ENCODE measurements at places on chromosomes 4 and X.

- peak; percentile 1 for DNase-seq
These were observed 245.5 kb downstream of the BANK1 start for GRCh38 chr4:102036016-102036415.

GRCh38 chr4:113540859-113541258, 220.7 kb downstream of the CAMK2D start:
- DNase-seq: no peak

GRCh38 chr4:168384437-168385141, 66.0 kb upstream of the DDX60 start:
- no peak for DNase-seq

DNA sequence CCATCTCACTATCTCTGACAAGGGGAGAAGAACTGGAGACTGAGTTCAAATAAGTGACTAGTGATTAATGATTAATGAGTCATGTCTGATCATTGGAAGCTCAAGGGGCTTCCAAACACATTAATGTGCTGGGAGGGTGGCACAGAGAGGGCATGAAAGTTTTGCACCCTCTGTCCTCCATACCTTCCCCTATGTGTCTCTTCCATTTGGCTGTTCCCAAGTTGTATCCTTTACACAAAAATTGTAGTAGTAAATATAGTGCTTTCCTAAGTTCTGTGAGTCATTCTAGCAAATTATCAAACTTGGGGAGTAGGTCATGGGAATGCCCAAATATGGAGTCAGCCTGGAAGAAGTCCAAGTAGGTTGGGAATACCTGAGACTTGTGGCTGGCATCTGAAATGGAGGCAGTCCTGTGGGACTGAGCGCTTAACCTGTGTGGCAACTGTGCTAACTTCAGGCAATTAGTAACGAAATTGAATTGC, 4.1 kb upstream of the FAM200B start:
- no peak for DNase-seq

- no peak for DNase-seq
These were observed 63.7 kb upstream of the RPL34 start for GRCh38 chr4:108556588-108557200.

- DNase-seq: no peak
These were observed 35.4 kb downstream of the CCSER1 start for GRCh38 chr4:90162566-90162965.

DNA sequence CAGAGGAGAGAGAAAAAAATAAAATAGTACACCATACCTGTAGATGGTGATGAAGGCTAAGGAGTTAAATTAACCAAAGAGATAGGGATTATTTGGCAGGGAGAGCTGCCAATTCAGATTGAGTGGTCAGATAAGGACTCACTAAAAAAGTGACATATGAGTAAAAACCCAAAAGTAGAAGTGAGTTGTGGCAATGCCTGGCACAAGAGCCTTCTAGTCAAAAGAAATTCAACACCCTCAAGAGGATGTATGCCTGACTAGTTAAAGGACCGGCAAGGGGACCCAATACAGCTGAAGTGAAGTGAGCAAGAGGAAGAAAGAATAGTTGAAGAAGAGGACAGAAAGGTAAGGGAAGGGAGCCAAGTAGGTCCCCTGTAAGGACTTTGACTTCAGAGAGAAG, 34.9 kb downstream of the ELF2 start:
- no peak for DNase-seq

Measured in SK-MEL-5 (cell line).